ENCODE measurements at places on chromosomes 12 and 14. TPM values are rescaled to one million over a fixed set of nuclear protein-coding genes. Genes with fewer than 3 reads are reported as not detected.

TMEM30B gene
- 36.6 TPM for polyA plus RNA-seq

TAS2R19 gene
- polyA plus RNA-seq = 0.87 TPM

GRCh38 chr14:93481758-93482157, 51.0 kb downstream of the UNC79 start:
- DNase-seq = no peak
- no peaks in the 10 kb centered on the region for H3K36me3 ChIP-seq
- H3K27ac ChIP-seq = no peak overlapping the region
- H3K27me3 ChIP-seq = no peaks in the 10 kb centered on the region
- H3K4me3 ChIP-seq = no peak overlapping the region
- no peaks in the 10 kb centered on the region for H3K4me1 ChIP-seq

GRCh38 chr12:111785651-111786050, 18.9 kb downstream of the ALDH2 start:
- DNase-seq = no peak
- H3K27me3 ChIP-seq = no peaks in the 10 kb centered on the region
- peaks cover 82% of the 10 kb centered on the region for H3K36me3 ChIP-seq
- H3K27ac ChIP-seq = no peak overlapping the region
- H3K4me1 ChIP-seq = peaks cover 4% of the 10 kb centered on the region

GRCh38 chr12:112980491-112981158, 2.3 kb downstream of the OAS2 start:
- no peaks in the 10 kb centered on the region for H3K27me3 ChIP-seq
- no peaks in the 10 kb centered on the region for H3K36me3 ChIP-seq
- H3K4me3 ChIP-seq = no peak overlapping the region
- DNase-seq = no peak
